ENCODE measurements at places on chromosomes 1 and 21.

- DNase-seq = no peak
Observed at GRCh38 chr1:223513309-223513708, 120.1 kb downstream of the CCDC185 start.

GRCh38 chr21:17802572-17802971, 16.6 kb downstream of the C21orf91 start:
- DNase-seq = no peak

DNA sequence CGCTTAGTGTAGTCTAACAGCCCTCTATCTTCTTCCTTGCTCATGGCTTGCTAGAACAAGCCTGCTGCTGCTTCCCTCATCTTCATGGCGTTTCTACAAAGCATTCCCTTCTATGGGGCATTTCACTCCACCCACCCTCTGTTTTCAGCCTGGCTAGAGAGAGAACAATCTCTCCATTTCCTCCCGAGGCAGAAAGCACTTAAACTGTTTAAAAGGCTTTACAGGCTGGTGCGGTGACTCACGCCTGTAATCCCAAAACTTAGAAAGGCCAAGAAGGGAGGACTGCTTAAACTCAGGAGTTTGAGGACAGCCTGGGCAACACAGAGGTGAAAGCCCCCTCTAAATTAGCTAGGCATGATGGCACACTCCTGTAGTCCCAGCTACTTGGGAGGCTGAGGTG, 17.8 kb downstream of the ORC1 start:
- DNase-seq = no peak

- no peak for DNase-seq
Observed at GRCh38 chr1:147717051-147717705, 43.2 kb downstream of the GJA5 start.

DNA sequence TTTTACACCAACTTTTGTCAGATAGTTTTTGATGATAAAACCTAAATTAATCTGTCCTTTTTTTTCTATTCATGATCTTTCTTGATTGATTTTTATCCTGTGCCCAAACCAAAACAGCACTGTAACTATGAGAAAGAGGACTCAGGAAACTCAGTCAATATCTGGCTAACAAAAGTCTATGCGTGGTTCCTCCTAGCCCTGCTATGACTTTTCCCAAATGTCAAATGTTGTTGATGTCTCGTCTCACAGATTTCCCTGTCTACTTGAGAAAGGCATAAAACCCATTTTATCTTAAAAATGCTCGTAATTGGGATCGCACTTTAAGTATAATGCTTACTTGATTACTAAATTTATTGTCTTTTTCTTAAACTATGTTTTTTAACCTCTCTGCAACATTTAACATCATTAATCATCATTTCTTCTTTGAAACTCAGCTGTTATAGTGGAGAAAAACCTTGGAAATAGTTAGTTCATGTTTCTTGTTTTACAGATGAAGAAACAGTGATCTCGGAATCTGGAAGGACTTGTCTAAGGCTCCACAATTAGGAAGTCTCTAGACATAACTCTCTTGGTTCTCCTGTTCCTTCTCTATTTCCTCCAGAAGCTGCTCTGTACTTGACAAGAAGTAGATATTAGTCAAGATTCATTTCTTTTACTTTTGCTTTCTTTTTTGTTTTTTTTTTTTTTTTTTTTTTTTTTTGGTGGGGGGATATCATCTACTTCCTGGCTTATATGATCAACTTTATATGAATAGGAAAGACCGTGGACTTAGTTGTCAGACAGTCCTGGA, 26.2 kb upstream of the PTPRC start:
- DNase-seq = no peak

DNA sequence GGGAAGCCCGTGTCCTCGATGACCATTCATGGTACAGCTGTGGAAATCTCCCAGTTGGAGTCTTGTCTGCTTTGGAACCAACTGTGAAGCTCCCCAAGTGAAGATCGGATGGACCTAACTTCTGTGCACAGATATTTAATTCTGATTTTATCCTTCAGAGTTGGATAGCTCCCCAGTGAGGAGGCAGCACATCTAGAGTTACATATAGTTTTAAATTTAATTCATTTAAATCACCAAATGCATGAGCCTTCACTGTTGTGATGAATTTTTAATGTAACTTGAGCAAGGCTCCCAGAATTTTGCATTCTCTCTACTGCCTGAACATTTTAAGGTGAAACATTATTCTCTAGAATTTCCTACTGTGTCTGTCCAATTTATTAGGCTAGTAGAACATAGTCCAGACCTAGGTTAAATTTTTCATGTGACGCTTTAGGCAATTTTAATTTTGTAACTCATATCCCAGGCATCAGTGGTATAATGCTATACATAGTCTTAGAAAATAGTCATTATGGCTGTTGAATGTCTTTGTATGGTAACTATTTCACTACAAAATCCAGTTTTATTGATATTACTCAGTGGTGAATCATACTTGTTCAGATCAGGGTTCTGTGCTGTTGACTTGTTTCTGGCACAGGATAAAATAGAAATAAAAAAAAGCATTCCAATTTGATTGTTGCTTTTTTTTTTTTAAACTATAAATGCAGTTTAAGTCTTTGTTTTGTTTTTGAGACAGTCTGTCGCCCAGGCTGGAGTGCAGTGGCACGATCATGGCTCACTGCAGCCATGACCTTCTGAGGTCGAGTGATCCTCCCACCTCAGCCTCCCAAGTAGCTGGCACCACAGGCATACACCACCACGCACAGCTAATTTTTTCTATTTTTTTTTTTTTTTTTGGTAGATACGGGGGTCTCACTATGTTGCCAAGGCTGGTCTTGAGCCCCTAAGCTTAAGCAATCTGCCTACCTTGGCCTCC, 66.9 kb downstream of the PRDM2 start:
- DNase-seq = no peak

- DNase-seq = no peak
Observed at GRCh38 chr1:66685670-66686069, 66.6 kb upstream of the DYNLT5 start.

- DNase-seq = peak; percentile 66
Observed at GRCh38 chr1:40627987-40628902, 37.2 kb downstream of the RIMS3 start.

GRCh38 chr1:221801251-221801661, 59.4 kb upstream of the DUSP10 start:
- no peak for DNase-seq

DNA sequence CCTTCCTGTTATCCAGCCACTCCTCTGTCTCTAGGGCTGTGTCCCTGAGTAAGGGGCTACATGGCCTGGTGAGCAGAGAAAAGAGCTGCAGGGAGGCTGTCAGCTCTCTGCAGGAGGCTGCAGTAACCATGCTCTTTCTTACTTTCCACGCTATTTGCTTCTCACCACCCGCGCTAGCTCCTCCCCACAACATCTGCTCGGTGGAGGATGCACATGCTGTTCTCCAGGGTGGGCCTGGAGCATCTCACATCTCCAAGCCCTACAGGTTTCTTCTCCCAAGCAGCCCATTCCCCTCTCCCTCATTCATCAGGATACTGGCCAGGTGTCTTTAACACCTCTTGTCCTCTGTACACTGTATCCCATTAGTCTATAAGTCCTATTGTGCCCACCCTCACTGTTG, 103.8 kb downstream of the IER5 start:
- DNase-seq = no peak

GRCh38 chr1:147760481-147761260, at the start of gene GJA5:
TSS of gene GJA5 (minus strand) at chr1:147760602. CDS start at chr1:147759238, 1,364 bp downstream.
- DNase-seq = no peak

GRCh38 chr1:201955729-201956143, 433 bp downstream of the TIMM17A start:
- DNase-seq = no peak

DNA sequence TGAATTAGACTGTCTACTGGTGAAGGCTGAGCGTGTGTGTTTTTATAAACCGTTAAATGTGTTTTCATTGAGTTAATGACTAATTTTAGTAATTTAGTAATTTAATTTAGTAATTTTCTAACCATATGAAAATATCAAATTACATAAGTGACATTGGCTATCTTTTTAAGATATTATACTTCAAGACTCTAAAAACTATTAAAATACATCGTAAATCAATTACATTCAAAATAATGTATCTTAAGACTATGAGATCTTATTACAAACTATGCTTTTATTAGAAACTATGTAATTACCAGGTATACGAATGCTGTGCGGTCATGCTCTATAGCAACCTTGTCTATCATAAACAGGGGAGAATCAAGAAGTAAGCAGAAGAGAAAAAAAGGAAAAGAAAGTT, 21.6 kb downstream of the MAP3K21 start:
- no peak for DNase-seq

GRCh38 chr1:211017075-211017718, 116.8 kb downstream of the KCNH1 start:
- no peak for DNase-seq

DNA sequence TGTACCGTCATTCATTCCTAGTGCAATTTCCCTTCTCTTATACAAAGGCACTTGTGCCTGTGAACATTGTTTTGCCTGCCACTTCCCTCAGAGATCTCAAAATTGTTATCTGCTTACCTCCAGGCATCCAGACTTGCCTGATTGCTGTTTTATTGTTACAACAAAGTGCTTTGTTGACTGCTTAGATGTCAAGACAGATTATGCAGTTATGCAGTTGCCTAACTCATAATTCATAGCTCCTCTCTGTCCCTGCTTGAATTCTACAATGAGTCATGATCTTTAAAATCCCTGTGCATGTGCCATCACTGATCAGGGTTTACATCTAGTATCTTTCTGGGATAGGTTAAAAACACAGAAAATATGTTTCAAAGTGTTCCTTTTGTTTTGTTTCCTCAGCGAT, 24.5 kb downstream of the CXADR start:
- no peak for DNase-seq

DNA sequence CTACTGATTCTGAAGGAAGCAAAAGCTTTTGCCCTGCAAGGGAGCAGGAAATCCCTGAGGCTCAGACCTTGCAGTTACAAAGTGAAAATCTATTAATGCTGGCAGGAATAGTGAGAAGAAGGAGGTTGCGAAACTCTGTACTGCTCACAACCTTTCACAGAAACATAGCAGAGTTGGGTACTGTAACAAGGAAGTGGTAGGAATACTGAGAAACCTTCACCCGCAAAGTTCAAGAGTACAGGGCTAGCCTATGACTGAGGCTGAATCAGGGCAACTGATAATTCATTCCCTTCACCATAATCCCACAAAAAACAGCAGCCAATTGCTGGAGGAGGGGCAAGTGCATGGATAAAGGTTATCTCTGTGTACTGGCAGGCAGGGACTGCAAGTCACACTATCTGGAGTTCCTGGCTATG, 23.9 kb upstream of the KCTD3 start:
- no peak for DNase-seq

DNA sequence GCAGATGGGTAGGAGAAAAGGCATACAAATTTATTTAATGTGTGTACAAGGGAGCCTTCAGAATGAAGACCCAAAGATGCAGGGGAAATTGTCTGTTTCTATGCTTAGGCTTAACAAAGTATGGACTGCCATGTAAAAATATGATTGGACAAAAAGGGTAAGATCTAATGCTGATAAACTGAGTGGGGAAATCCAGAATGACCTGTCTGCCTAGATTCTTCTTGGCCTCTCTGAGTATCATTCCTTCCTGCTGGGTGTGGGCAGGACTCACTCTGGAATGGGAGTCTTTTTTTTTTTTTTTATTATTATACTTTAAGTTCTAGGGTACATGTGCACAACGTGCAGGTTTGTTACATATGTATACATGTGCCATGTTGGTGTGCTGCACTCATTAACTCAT, 61.0 kb downstream of the IGSF5 start:
- no peak for DNase-seq

DNA sequence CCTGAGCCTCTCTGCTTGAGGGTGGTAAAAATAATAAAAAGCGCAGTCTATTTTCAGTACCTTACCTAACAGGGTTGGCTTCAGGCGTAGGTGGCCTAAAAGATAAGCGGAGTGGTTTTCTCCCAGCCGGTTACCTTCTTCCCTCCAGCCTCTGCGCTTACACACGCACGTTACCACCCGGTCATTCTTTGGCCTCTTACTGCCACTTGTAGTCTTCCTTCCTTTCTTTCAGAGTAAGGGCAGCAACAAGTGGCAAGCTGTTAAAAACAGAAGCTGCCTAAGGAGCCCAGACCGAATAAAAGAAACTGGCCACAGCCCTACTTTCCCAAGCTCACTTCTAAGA, 35.4 kb downstream of the CLCA1 start:
- no peak for DNase-seq

GRCh38 chr1:179807291-179807690, 64.2 kb downstream of the FAM163A start:
- DNase-seq = no peak

DNA sequence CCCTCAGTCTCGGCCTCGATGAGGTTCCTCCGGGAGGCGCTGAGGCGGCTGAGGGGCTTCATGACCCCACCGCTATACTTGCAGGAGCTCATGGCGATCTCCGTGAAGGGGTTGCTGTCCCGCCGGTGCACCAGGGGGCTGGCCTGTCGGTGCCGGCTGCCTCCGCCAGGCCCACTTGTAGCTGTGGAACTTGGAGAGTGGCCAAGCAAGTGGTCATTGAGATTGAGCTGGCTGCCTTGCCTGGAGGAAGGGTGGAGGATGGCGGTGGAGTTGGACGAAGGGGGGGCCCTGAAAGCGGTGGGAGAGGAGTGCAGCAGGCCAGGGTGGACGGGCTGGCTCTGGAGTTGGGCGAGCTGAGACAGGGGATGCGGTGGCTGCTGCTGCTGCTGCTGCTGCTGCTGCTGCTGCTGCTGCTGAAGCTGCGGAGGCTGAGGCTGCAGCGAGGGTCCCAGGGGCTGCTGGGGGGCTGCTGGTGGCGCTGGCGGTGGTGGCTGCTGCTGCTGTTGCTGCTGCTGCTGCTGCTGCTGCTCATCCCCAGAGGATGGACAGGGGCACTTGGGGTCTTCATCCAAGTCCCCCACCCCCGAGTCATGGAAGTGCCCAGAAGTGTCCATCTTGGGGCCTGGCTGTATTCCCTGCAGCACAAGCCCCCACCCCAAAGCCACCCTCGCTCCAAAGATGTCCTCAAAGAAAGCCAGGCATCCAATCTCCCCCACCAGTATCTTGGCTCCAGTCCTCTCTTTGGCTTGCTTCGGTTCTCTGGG, 548 bp downstream of the KCNN3 start:
- no peak for DNase-seq

- DNase-seq = no peak
Observed at GRCh38 chr1:10852998-10853520, 56.6 kb upstream of the CASZ1 start.
